ENCODE measurements at places on chromosomes 1 and 21.
A peak's percentile ranks its signal among the peaks of the same experiment; 100 is the strongest.

GRCh38 chr1:198906739-198907422 is 268.0 kb downstream of the PTPRC start:
- DNase-seq, result no peak

GRCh38 chr1:39110325-39110851 is 84.2 kb downstream of the NDUFS5 start:
- DNase-seq, result no peak

DNA sequence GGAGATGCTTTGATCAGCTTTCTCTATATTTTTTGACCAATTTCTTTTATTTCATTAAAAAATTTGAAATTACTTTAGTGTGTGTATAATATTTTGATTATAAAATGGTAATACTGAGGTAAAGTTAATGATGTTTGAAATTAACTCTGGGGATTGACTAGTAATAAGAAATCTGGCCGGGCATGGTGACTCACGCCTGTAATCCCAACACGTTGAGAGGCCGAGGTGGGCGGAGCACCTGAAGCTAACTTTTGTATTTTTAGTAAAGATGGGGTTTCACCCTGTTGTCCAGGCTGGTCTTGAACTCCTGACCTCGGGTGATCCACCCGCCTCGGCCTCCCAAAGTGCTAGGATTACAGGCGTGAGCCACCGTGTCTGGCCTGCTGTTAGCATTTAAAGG is 17.5 kb downstream of the SCP2 start:
- no peak for DNase-seq

DNA sequence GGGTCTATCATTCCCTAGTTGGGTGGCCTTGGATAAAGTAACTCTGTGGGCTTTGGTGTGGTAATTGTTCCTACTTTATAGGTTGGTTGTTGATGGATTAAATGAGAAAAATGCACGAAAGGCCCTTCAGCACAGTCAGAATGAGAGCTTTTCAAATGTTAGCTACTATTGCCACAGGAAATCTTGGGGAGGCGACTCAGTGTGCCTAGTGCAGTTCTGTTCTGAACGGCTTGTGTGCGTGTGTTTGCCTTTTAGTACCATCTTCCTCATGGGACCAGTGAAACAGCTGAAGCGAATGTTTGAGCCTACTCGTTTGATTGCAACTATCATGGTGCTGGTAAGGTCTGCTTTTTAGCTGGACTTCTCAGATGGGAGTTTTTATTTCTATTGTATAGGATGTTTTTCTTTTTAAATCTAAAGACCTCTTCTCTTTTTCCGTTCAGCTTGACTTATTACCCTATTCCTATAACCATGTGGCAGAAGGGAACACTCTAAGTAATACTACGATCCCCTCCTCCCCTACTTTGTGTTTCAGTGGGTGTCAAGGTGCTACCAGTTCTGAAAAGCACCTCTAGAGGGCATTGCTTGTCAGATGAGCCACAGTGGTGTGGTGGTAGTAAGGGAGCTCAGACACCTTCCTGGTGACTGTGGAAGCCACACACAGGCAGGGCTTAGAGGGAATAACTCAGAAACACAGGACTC is 9.2 kb downstream of the SFT2D2 start:
- DNase-seq, result peak; percentile 48

- no peak for DNase-seq
Measured at GRCh38 chr21:42198929-42199867, 19.7 kb upstream of the ABCG1 start.

- no peak for DNase-seq
Measured at GRCh38 chr1:20446796-20447195, 39.2 kb downstream of the CAMK2N1 start.

- no peak for DNase-seq
Measured at GRCh38 chr1:74713849-74714248, 19.0 kb downstream of the CRYZ start.

DNA sequence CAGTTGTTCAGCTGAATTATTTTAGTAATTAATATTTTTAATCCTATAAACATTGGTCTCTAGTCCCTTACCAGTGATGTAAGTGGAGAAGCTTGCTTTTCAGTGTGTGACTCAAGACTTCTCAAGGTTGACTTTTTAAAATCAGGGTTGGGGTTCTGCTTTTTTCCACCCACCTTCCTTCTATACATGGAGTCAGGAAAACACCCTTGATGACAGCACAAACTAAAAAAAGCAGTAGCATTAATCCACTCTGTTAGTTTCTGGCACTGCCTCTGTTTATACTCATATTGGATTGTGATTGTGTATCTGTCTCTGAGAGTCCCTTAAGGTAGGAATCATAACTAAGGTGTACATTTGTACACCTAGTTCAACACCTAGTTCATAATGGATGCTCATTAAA is 8.3 kb upstream of the PLEKHO1 start:
- no peak for DNase-seq

GRCh38 chr1:241579434-241579833 is 47.3 kb downstream of the KMO start:
- no peak for DNase-seq

GRCh38 chr1:103576065-103576464 is 4.7 kb downstream of the AMY2B start:
- no peak for DNase-seq

DNA sequence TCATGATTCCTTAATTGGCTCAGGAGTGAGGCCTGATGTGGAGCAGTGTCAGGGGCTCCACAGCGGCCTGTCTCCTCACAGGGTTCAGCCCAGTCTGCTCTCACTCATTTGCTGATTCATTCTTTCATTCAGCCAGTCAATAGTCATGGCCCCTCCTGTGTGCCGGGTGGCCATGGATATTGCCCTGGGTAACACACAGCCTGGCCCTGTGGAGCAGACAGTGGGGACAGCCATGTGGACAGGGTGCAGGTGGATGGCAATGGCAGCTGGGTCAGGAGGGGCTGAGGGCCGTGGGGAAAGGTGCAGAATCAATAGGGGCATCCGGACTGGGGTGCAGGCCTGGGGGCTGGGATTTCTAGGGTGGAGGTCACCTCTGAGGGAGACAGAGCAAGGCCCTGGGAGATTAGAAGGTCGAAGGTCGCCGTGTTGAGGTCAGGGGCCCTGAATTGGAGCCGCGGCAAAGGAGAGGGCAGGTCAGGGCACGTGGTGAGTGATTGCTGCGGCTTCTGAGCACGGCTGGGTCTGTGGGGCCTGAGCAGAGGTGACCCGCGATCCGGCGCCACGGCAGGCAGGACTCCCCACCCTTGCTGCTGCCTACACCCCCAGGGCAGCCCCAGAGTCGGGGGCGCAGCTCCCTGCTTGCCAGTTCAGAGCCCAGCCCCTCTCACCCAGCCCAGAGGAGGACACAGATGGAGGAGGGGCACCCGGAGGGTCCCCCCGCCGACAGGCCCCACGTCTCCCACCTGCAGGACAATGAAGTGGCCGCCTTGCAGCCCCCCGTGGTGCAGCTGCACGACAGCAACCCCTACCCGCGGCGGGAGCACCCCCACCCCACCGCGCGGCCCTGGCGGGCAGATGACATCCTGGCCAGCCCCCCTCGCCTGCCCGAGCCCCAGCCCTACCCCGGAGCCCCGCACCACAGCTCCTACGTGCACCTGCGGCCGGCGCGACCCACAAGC is 33.4 kb downstream of the SLC19A1 start:
- no peak for DNase-seq

GRCh38 chr1:89808441-89809117 is 12.3 kb upstream of the LRRC8D start:
- no peak for DNase-seq

DNA sequence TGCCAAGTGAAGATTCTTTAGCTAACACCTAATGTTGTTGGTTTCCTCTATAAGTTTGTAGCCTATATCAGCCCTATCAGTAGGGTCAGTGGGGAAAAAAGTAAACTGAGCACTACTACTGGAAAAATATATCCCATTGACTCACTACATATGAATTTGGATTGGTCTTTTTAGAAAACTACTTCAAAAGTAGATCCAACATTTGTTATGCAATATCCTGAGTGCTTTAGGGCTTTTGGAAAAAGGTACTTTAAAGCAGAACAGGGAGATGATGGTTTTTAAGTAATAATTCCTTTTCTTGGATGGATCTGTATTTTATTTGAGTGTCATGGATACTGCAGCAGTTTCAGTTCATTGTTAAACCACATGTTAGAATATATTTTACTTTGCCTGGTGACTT is 7.1 kb downstream of the C1orf21 start:
- DNase-seq, result no peak

DNA sequence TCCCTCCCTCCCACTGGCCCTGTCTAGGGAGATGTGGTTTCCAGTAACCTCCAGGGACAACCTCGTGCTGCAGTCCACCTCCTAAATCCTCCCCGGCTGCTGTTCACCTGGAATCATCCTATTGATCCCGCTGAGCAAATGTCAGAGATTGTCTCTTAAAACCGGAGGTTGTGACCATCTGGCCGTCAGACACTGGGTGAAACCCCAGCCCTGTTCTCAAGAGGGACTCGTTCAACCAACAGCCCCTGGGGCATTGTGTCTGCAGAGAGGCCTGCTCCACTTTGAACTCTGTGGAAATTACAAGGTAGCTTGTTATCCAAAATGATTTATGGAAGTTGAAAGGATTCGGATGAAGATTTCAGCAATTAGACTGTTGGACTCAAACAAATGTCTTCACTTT is 498.0 kb downstream of the MATN1 start:
- DNase-seq, result no peak

GRCh38 chr1:21638531-21639341 is 30.4 kb downstream of the RAP1GAP start:
- DNase-seq, result peak; percentile 37

GRCh38 chr1:5968161-5968736 is 24.0 kb downstream of the NPHP4 start:
- no peak for DNase-seq

DNA sequence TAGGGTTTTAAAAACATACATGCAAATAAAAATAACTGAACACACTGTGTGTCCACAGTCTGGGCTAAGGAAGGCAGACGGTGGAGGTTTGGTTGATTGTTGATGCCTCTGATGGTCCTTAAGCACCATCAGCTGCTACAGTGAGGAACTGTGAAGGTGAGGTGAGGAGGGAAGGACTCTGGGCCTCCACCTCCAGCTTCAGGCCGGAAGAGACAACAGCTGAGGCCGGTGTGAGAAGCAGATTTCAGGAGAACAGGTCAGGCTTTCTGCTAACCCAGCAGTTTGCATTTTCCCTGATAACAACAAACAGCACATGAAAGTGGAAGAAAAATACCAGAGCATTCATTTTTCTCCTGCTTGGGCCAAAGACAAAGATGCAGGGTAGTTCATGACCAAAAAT is 189.9 kb upstream of the AJAP1 start:
- DNase-seq, result no peak

- no peak for DNase-seq
Measured at GRCh38 chr1:14593302-14593701, 5.2 kb upstream of the KAZN start.

- DNase-seq, result no peak
Measured at GRCh38 chr21:32135401-32136363, 143.2 kb downstream of the MIS18A start.

DNA sequence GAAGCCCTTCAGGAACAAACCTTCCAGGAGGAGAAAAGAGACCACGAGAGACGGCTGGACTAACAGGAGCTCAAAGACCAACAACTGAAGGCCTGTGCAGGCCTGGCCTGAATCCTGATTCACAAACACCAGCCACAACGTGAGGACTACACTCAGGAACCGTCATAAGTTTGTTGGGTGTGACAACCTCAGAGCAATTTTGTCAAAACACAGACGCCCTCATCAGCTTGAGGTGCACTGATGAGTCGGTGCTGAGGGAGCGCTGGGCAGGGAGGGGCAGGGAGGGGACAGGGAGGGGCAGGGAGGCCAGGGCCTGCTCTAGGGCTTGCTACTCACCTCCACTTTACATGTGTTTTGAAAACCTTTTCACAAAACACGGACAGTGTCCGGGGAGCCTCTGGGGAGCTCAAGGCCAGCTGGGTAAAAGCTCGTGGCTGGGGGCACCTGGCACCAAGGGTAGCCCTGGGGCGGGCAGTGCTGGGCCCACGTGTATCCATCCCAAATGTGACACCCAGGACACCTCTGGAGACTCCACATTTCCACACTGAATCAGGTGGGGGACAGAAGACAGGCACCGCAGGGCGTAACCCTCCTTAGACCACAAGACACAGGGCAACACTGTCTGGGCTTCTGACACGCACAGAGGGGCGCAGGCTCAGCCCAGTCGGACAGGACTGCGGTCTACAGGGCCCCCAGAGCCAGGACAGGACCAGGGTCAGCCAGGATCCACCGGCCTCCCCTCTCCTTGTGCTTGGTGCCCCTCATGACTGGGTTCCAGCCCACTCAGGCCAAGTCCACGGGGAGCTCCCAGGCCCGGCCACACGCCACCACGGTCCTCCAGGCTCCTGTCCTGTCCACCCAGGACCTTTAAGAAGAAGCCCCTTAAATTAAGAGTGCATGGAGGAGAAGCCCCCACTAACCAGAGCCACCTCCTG is 16.5 kb downstream of the LSS start:
- DNase-seq, result no peak

DNA sequence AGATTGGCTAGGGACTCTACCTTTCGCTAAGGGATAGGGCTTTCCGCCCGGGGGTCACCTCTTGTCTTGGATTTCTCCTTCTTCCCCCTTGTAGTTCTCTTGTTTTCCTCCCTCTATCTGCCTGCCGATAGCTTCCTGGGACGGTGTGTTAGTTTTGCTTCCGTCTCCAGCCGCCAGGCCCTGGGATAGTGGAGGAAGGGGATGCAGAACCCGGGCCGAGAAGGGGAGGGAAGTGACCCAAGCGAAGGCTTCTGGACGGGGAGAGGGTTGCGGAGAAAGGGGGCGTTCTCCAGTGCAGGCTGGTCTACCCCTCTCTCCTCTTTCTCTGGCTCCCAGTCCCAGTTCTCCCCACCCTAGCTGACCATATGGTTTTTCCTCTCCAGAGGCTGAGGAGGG is 871 bp downstream of the TUFT1 start:
- DNase-seq, result no peak

DNA sequence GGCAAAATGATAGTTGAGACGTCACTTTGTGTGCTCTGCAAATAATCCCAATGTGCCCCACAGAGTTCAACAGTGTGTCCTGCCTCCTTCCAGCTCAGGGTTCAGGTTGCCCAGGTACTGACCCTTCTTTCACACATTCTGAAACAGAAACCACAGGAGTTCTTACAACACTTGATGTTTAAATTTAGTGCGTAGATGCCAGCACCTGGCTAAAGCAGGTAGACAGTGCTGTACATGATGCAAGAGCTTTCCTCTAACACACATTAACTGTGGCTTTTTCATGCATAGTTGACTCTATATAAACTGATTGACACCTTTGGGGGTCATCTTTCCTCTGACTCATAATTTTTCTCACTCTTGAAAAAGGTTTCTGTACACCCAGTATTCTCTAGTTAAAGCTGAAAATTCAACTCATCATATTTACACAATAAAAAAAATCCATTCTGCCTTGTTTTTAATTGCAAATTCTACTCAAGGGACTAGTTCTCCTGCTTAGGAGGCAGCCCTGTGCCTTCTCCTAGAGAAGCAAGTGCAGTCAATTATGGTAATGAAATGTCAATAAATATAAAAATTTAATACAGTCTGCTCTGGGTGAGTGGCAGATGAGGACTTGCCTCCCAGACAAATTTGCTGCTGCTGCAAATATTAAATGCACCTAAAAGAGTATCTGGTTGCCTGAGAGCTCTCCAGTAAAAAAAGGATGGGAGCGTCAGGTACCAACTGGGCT is 91.4 kb downstream of the NR5A2 start:
- no peak for DNase-seq

- DNase-seq, result no peak
Measured at GRCh38 chr1:8061210-8061609, 35.1 kb upstream of the ERRFI1 start.

- no peak for DNase-seq
Measured at GRCh38 chr1:215002471-215002870, 80.1 kb upstream of the KCNK2 start.
